ENCODE measurements at places on chromosomes 7 and 10. TPM values are rescaled to one million over a fixed set of nuclear protein-coding genes. Genes with fewer than 3 reads are reported as not detected.

GRCh38 chr10:76415554-76415953, 984.1 kb downstream of the LRMDA start:
- no peak for DNase-seq

DNA sequence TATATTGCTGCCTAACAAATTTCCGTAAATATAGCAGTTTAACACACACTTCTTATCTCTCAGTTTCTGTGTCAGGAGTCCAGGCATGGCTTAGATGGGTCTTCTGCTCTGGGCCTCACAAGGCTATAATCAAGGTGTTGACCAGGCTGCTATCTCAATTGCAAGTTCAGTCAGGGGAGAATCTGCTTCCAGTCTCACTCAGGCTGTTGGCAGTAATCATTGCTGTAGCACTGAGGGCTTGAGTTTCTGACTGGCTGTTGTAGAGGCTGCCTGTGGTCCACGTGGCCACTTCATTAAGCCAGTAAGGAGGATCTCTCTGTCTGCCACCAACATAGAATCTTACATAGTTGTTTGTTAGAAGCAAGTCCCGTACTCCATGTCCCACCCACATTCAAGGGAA, 138.4 kb downstream of the ST7 start:
- no peak for DNase-seq

- DNase-seq: no peak
Observed at GRCh38 chr10:13904064-13904463, 317.3 kb downstream of the PRPF18 start.

GRCh38 chr7:138746073-138746472, 44.9 kb upstream of the SVOPL start:
- DNase-seq: no peak

GRCh38 chr10:116545122-116545521, 609 bp upstream of the PNLIP start:
- DNase-seq: no peak

- DNase-seq: no peak
Observed at GRCh38 chr10:23804125-23804524, 365.2 kb downstream of the OTUD1 start.

DNA sequence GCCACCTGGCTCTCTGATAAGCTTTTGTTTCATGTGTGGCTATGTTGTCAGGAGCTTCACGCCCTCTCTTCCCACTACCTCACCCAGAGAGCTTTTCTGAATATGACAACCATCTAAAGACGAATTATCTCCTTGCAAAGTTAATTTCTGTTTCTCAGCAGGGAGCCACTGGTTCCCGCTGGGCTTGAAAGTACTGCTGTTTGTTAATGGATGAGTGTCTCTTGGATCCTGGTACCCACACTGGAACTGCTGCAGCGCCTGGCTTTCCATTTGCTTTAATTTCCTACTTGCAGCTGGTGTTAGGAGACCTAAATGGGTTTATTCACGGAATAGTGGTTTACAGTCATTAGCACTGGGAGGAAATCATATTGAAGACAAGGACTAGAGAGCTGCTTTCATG, 267.9 kb upstream of the LRGUK start:
- DNase-seq: no peak

GRCh38 chr7:49618028-49618427, 155.4 kb upstream of the VWC2 start:
- no peak for DNase-seq

DNA sequence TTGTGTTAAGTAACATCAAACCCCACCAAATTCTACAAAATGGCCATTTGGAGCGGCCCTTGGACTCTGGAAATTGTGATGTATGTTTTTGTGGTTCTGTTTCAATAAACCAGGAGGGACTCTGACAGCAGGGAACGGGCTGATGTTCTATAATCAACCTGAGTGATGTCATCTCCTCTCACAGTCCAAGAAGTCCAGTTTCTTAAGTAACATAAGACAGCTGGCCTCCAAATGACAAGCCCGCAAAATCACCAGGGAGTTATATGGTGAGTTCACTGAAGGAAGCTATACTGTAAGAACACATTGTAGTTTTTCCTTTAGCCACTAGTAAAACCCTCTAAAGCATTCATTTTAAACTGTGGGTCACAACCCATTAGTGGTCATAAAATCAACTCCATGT, 34.0 kb downstream of the GOT1 start:
- DNase-seq: no peak

DNA sequence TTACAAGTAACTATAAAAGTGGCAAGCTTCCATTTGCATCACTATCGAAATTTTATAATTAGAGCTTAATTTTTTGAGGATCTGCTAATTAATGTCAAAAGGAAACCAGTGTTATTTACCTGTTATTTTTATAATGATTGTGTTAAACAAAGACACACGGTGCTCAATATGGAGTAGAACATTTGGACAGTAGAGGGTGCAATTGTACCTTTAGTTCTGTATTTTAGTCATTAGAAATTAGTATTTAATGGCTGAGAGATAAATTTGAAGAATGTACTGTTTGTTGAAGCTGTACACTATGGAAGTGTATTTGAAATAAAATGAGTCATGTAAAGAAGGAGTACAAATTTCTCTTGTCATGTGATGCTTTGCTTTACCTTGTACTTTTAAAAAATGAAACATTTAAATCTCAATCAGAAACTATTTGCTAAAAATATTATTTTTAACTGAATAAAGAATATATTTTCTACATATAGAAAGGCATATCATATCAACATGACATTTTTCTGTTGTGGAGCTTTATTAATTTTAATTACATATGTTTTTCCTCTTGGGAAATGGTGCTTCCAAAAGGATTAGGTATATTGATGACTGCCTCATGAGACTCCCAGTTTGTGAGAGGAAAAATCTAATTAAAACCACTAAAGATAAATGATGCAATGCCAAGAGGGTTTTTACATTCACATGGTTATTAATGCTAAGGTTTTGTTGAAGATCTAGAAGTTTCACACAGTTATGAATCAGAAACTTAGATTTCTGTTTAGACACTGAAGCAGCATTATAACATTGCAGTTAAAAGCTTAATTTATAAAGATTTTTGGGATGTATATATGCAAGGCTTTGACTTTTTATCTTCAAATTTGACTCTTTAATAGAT, 10.4 kb upstream of the PRKG1 start:
- peak; percentile 17 for DNase-seq

GRCh38 chr10:72308320-72308987, 34.7 kb downstream of the DDIT4 start:
- peak; percentile 96 for DNase-seq

DNA sequence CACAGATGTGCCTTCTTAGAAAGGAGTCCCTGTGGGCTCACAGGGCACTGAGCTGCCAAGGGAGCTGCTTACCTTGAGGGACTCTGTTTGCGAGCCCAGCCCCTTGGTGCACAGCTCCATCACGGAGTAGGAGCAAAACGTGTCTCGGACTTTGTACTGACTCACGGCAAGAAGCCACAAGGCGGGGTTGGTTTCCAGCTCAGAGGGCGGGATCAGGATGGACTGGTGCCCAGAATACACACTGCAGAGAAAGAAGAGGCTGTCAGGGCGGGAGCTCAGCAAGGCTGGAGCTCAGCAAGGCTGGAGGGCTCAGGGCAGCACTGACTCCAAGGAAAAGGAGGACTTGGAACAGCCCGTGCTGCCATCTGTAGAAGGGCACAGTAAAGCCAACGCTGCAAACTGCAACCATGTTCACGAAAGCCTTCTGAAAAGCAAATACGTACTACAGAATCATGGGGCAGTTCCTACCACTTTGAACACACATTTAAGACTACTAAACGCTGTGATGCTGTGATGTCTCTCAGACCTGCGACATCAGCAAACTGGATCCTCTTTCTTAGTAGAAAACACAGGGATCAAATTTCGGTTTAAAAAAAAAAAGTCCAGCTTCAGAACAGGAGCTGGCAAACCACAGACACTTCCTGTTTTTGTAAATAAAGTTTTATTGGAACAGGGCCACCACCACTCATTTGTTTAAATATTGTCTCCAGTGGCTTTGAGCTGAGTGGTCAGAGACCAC, 194.3 kb downstream of the ZMYND11 start:
- peak; percentile 96 for DNase-seq

DNA sequence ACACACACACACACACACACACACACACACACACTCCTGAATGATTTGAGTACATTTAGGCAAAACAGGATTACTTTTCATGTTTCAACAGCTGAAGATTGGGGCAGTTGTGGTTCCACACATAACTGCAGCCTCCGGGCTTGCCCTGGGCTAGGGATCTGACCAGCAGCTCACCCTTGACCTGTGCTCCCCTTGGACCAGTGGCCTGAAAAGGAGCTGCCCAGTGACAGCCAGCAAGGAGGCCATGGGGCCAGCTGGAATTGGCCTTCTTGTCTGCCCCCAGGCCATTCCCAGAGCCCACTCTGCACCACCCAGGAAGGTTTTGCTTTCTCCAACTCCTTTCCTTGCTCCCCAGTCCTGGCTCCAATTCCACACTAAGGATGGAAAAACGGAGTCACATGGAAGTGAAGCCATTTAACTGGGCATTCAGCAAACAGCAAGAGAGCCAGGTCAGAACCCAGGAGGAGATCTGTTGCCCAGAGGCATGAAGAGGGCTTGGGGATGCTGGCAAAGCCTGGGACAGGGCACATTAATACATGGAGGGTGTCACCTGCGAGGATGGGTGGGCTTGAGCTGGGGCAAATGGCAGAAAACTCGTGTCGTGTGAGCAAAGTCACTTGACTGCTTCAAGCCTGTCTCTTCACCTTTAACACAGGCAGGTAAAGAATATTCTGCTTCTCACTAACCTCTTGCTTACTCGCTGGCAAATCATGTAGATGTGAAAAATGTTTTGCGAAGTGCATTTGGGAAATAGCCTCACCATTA, 61.5 kb upstream of the GDF10 start:
- DNase-seq: no peak

GRCh38 chr7:66255534-66256100, 50.5 kb downstream of the TPST1 start:
- DNase-seq: no peak

GRCh38 chr7:55088107-55088506, 69.3 kb downstream of the EGFR start:
- no peak for DNase-seq

- no peak for DNase-seq
Observed at GRCh38 chr7:123662293-123662692, 6.6 kb downstream of the LMOD2 start.

GRCh38 chr10:61621605-61622051, 41.1 kb upstream of the CABCOCO1 start:
- DNase-seq: no peak

DNA sequence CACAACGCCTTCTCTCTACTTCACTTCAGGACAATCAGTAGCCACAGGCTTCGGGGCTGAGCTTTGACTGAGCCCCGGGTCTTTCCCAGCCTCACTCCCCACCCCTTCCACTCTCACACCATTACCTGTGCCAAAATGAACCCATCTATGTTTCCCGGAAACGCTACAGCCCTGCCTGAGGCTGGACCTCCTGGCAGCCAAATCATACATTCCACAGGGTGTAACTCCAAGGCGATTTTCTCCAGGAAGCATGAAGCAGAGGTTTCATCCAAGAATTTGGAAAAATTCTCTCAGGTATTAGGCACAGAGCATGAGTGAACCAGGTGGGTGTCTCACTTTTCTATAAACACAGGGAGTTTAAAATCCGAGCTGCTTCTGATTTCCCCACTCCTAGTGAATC, 286.3 kb downstream of the TNS3 start:
- DNase-seq: no peak

DNA sequence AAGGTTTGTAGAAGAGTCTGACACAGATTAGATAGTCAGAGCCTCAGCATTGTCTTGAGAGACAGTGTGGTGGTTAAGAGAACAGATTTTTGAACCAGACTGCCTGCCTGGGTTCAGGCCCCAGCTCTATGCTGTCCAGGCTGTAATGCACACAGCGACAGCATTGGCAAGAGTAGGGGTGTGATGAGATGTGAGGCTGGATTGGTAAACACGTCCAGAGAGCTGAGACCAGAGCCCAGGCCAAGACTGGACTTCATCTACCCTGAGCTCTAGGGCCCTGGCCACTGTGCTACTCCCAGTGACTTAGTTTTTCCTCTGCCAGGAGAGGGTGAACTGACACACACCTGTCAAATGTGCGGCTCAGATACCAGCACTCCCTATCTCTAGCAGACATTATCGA, 360.4 kb downstream of the RPS24 start:
- DNase-seq: no peak

DNA sequence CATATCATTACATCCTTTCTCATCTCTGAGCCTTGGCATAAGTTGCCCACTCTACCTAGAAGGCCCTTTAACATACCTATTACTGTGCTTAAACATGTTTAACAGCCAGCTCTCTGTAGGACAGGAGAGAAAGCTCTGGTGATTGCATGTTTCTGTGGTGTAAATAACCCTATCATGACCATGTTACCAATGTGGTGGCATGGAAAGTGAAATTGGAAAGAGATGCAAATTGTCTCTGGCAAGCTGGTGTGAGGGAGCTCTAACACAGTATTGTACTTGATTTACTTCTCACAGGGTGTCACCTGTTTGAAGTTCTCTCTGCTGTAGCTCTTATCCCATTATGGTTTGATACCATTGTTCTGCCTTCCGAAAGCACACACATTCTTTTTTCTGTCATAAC, 231.8 kb upstream of the DKK1 start:
- no peak for DNase-seq

- no peak for DNase-seq
Observed at GRCh38 chr10:72796042-72796441, 97.5 kb upstream of the OIT3 start.

GRCh38 chr7:875476-876076, 778 bp upstream of the GET4 start:
- DNase-seq: no peak

- no peak for DNase-seq
Observed at GRCh38 chr10:27890971-27891370, 107.9 kb downstream of the ODAD2 start.

GRCh38 chr7:135645296-135645904, 16.9 kb upstream of the STMP1 start:
- DNase-seq: peak; percentile 43

GSTO2 gene
- total RNA-seq: 16.6 TPM

MYH16 gene
- total RNA-seq: not detected

GARIN1A gene
- 0.81 TPM for total RNA-seq

BMPER gene
- total RNA-seq: not detected

RBP3 gene
- not detected for total RNA-seq

NKX2-3 gene
- total RNA-seq: not detected

OPALIN gene
- not detected for total RNA-seq

ANKRD30A gene
- not detected for total RNA-seq

FAM25A gene
- total RNA-seq: not detected

CAMK1D gene
- not detected for total RNA-seq

OR6V1 gene
- total RNA-seq: not detected

SYT15 gene
- not detected for total RNA-seq

KCNIP2 gene
- not detected for total RNA-seq

LIPJ gene
- total RNA-seq: not detected

PROSER2 gene
- total RNA-seq: 1.3 TPM

NODAL gene
- not detected for total RNA-seq

BTBD16 gene
- total RNA-seq: not detected

Data from G401 (cell line).